ENCODE measurements at places on chromosomes 11 and 22.

DNA sequence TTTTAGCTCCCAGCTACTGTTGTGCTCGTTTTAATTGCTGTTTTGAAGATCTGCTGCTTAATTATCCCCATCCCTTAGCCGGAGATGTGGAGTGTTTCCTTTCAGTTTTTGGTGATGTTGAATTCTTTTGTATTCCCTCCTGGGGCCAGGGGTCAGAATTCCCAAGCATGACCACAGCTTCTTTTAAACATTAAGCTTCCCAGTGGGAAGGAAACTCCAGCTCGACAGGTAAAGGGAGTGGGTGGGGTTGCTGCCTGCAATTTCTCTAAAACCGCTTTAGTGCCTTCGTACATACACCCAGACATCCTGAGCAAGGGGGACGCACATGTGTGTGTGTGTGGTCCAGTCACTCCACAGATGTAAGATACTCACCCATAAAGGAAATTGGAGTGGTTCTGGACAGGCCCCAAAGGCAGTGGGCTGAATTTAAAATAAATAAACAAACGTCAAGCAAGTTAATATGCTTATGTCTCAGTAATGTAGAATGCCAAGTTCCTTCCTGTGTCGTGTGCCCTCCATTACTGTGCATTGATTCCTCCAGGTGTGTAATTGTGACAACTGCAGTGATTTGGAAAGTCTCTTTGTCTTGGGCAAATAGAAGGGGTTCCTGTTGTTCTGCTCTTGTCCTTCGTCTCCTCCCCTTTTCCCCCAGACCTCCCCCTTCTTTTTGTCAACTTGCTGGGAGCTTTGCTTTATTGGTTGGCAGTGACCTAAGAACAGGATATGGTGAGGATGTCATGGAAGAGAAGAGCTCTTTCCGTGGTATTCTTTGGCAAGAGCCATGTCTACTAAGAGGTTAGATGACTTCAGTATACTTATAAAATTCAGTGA is 19.2 kb upstream of the ADSL start:
- peak; percentile 34 for DNase-seq

DNA sequence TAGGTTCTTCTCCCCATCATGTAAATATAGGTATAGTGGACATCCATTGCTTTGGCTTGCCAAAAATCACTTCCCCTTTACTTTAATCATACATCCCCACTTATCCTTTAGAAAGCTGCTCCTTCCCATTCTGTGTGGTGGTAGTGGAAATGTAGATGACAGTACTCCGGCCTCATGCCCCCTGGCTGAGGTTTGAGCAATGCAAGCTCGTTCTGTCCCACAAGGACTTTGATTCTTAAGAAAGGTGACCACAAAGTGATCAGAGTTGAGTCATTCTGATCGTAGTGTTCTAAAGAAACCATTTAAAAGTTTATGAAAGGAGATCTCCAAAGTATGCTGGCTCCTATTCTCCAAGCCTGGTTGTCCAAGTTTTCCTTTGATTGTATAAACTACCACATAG is 10.9 kb downstream of the TUG1 start:
- no peak for DNase-seq

DNA sequence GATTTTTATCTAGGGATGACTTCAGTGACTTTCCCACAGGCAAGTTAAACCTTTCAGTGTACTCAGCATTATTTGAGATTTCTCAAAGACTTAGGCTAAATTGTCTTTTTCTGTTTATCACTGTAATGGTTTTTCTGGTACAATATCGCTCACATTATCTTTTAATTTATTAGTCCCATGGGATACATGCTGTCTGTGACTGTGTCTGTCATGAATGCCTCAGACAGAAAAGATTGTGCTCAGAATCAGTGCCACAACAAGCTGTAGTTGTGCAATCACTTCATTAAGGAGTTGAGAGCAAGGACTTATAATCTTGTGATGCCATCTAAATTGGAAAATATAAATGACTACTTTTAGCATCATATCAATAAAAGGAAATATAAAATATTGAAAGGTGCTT is 2374.2 kb upstream of the RAG2 start:
- no peak for DNase-seq

GRCh38 chr11:10314199-10315072 is 9.6 kb downstream of the ADM start:
- DNase-seq = peak; percentile 50

DNA sequence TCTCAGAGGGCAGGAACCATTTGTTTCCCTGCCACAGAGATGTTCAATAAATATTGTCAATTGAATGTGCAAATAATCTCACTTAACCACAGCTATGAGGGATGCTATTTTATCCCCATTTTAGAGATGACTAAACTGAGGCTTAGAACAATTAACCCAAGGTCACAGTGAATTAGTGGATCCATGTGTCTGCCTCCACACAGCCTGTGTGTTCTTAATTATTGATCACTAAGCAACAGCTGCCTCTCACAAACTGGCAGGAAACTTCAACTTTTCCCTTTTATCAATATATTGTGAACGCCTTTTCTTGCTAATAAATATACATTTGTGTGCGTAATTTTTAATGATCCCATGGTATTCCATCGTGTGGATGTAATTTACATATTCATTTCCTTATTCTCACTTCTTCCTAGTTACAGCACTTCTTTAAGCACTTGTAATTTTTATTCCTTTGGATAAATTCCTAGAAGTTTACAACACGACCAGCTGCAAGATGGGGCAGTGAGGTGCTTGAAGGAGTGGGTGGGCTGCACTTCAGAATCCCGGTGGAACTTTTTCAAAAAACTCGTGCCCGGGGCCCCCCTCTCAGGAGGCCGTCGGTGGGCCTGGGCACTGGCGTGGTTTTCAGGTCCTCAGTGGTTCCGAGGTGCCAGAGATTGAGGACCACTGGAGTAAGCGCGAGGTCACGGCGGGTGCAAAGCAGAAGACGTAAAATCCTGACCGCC is 915 bp upstream of the SREBF2 start:
- DNase-seq = no peak

- no peak for DNase-seq
Measured at GRCh38 chr11:12784987-12785386, 110.8 kb downstream of the TEAD1 start.

GRCh38 chr11:128658502-128658901 is 35.4 kb upstream of the FLI1 start:
- no peak for DNase-seq

DNA sequence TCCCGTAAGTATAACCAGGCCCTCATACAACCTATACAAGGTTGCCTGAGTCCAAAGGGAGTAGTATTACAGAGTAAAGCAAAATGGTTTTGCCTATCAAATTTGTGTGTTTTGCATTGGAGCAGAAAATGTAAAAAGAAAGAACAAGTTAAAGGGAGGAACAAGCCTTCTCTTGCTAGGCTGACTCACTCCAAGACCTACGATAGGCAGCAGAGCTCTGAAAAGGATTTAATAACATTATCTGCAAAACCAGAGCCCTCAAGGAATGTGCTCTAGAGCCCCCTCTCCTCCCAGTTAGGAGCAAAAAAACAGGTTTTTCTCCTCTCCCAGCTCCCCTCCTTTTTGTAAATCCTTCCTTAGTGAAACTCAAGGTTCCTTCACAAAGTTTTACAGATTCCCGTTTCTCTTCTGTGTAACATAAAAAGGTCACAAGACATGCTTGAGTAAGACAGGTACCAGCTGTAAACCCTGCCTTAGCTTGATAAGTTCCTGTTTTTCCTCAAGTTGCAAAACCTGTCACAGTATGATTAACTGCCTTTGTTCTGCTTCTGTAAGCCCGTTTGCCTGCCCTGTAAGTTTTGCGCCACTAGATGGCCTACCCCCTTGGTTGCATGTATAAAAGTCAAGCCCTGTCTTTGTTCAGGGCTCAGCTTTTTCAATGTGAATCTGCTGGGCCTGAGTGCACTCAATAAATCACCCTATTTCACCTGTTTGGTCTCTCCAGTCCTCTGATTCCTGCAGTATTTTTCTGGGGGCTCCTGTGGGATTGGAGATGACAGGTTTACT is 498.2 kb downstream of the KCNA4 start:
- DNase-seq = no peak

DNA sequence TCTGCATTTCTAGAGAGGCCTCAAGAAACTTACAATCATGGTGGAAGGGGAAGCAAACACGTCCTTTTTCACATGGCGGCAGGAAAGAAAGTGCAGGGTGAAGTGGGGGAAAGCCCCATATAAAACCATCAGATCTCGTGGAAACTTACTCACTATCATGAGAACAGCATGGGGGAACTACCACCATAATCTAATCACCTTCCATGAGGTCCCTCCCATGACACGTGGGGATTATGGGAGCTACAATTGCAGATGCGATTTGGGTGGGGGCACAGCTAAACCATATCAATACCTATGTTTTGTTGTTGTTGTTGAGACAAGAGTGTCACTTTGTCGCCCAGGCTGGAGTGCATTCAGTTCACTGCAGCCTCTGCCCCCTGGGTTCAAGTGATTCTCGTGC is 29.9 kb downstream of the SFI1 start:
- no peak for DNase-seq
